ENCODE measurements at places on chromosomes 2 and 18. TPM values are rescaled to one million over a fixed set of nuclear protein-coding genes. Genes with fewer than 3 reads are reported as not detected.

Gene MDH1B
- total RNA-seq = 0.34 TPM

Gene UGT1A10
- total RNA-seq = not detected

Gene NR4A2
- total RNA-seq = 0.34 TPM

Gene CYBRD1
- 40.5 TPM for total RNA-seq

Gene NFU1
- total RNA-seq = 32.9 TPM

Gene MREG
- total RNA-seq = 2.0 TPM

Gene DCAF17
- 9.2 TPM for total RNA-seq

Gene WDR12
- total RNA-seq = 12.9 TPM

Gene CLEC4F
- not detected for total RNA-seq

Gene KCNJ3
- not detected for total RNA-seq

Gene ASAP2
- 17.8 TPM for total RNA-seq

Gene DOCK10
- total RNA-seq = 13.8 TPM

Gene MBOAT2
- total RNA-seq = 18.7 TPM

Gene CCDC68
- total RNA-seq = 3.7 TPM

Gene SIX3
- not detected for total RNA-seq

Gene ZNF396
- total RNA-seq = 0.67 TPM

Gene NEURL3
- not detected for total RNA-seq

Gene GDF7
- not detected for total RNA-seq

Gene DQX1
- total RNA-seq = not detected

Gene MC2R
- not detected for total RNA-seq

Gene CTIF
- total RNA-seq = 10.1 TPM

Gene ATP6V1C2
- not detected for total RNA-seq

Gene ASTL
- not detected for total RNA-seq

Gene PMS1
- 11.6 TPM for total RNA-seq

Gene CHCHD5
- total RNA-seq = 28.1 TPM

Gene GPR17
- total RNA-seq = not detected

Gene RAB17
- total RNA-seq = under 0.01 TPM

Gene ALPG
- not detected for total RNA-seq

Gene SERPINB3
- total RNA-seq = not detected

Gene LIMS3
- 1.2 TPM for total RNA-seq

Gene HOXD11
- not detected for total RNA-seq

Gene ABCG8
- not detected for total RNA-seq

Gene DSC1
- total RNA-seq = not detected

Gene ZNF532
- total RNA-seq = 40.3 TPM

Gene TRIM43
- total RNA-seq = not detected

Gene MTERF4
- total RNA-seq = 24.7 TPM

Gene DOK1
- 23.0 TPM for total RNA-seq

Gene TUBA4B
- not detected for total RNA-seq

Gene SKOR2
- total RNA-seq = not detected

Measured in bronchus fibroblast of lung (primary cell).